Stimulated activated CD8-positive, alpha-beta memory T cell treated with anti-CD3 and anti-CD28 coated beads, Interleukin-4, amount 100 ng/mL, for 24 hours (primary cell): ENCODE measurements at places on chromosomes 3 and 15.

- no peak for DNase-seq
Measured at GRCh38 chr3:11996480-11996879, 7.7 kb upstream of the SYN2 start.

DNA sequence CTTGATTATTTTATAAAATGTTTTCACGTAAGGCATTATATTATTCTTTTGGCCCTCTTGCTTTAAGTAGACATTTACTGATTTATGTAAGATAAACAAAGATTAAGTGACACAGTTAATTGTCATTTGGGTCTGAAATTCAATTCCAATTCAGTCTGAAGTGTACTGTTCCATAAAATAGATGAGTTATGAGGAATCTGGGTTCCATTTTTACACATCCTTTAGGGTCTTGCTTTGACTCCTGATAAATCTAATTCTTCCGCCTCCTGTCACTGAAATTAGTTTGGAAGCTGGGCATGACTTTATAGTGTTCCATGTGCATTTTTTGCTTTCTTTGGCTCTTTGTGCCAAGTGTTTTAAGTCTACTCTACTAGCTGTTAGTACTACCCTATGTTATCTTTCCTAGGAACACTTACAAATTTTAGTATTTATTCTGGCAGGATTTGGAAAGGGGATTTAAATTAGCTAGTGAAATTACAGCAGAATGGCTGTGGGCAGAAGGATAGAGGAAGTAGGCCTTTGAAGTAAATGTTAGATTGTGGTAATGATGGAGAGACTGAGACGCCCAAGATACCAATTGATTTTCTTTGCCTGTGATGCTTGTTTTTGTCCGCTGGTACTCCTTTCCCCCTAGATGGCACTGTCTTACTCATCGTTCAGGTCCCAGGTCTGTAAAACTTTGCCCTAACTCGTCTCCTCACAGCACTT, 14.3 kb downstream of the ARL8B start:
- no peak for DNase-seq

DNA sequence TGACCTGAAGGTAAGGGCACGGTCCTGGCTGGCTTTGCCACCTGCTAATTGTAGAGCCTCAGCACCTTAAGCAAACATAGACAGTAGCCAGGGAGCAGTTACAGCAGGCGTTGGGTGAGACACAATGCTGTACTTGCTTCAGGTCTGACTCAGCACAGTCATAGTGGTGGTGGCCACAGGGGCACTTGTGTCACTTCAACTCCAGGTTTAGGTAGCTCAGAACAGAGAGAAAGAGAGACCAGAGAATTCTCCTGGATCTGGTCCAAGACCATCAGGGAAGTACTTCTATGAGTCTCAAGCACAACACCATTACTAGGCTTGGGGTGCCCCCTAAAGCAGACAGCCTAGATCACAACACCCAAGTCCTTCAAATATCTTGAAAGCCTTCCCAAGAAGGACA, 204.4 kb downstream of the OTOL1 start:
- DNase-seq, result no peak

DNA sequence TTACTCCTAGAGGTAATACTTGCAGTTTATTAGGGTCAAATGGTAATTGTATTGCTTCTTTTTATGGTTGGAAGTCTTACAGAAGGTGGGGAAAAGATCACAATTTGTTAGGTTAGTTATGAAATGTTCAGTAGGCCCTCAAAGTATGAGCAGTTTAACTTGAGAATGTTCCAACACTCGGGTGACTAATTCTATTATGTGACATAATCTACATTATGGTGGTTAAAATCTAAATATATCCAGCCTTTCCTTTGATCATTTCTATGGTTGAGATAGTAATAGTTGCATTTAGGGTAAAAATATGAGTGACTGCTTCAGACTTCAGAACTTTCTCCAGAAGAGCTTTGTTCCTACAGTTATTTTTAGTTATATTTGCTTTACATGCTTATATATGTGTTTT, 19.6 kb upstream of the FBXO22 start:
- DNase-seq, result no peak
